Esophagus squamous epithelium (tissue), 5 donors: ENCODE measurements at places on chromosomes 4 and X.
A peak's percentile ranks its signal among the peaks of the same experiment; 100 is the strongest.

- no peaks in the 10 kb centered on the region for H3K36me3 ChIP-seq
- H3K4me3 ChIP-seq, result no peak overlapping the region
These were observed 51.9 kb downstream of the UBQLN2 start for GRCh38 chrX:56615282-56615681.

- H3K4me1 ChIP-seq, result no peaks in the 10 kb centered on the region
- no peaks in the 10 kb centered on the region for H3K36me3 ChIP-seq
- no peaks in the 10 kb centered on the region for H3K27me3 ChIP-seq
- no peak overlapping the region for H3K27ac ChIP-seq
- H3K4me3 ChIP-seq, result no peak overlapping the region
These were observed 180.8 kb downstream of the SPRY1 start for GRCh38 chr4:123577225-123577906.

DNA sequence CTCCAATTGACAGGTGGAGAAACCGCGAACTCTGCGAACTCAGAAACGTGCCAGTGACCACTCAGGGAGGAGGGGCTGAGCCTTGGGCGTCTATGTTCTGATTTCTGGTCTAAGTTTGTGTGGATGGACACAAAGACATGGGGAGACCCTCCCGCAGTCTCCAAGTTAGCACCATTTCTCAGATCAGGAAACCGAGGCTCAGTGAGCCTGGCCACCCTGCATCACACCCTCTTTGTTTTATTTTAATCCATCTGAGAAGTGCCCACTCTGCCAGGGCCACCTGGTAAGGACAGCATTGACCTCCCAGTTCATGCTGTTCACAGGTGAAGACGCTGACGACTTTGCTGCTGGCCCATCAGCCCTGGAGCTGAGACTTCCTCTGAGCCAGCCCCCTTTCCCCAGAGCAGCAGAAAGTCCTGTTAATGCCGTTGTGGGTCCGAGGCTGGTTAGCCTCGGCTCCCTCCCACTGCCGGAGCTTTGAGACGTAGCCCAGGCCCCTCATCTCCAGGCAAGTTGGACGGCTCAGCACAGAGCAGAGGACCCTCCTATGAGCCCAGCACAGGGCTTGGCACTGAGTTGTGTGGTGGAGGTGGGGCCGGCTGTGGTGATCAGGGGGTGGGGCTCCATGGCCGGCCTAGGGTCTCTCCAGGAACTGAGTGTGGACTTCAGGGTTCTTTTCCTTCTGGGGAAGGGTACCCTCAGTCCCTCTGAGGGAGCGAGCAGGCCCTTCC, 43.7 kb downstream of the PSAPL1 start:
- no peaks in the 10 kb centered on the region for H3K4me1 ChIP-seq
- no peak overlapping the region for H3K27ac ChIP-seq
- H3K36me3 ChIP-seq, result no peaks in the 10 kb centered on the region

GRCh38 chr4:93461541-93461940, 367.0 kb upstream of the ATOH1 start:
- H3K4me1 ChIP-seq, result no peaks in the 10 kb centered on the region
- no peak for DNase-seq
- H3K4me3 ChIP-seq, result no peak overlapping the region
- H3K36me3 ChIP-seq, result no peaks in the 10 kb centered on the region
- no peak overlapping the region for H3K27ac ChIP-seq

DNA sequence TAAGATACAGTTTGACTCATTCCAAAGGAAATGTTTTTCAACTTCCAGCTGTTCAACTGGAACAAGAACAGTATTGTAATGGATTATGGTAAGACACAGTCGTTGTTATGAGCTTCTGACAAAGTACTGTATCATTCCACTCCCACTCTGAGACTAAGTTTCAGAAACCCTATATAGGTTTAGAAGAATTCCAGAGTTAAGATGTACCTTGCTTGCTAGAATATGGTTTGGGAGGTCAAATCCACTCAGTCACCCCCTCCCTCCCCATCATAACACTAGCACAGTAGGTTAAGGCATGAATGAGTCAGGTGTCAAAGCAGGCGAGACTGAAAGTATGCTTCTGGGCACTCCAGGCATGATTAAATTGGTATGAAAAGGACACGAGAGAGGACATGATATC, 339.7 kb downstream of the DMD start:
- no peaks in the 10 kb centered on the region for H3K36me3 ChIP-seq
- H3K27me3 ChIP-seq, result no peaks in the 10 kb centered on the region
- H3K4me1 ChIP-seq, result no peaks in the 10 kb centered on the region
- H3K27ac ChIP-seq, result no peak overlapping the region
- no peak for DNase-seq
- H3K4me3 ChIP-seq, result no peak overlapping the region

GRCh38 chrX:131393426-131393825, 104.3 kb upstream of the IGSF1 start:
- H3K27ac ChIP-seq, result no peak overlapping the region
- H3K27me3 ChIP-seq, result no peaks in the 10 kb centered on the region
- H3K4me1 ChIP-seq, result no peaks in the 10 kb centered on the region
- H3K36me3 ChIP-seq, result no peaks in the 10 kb centered on the region
- no peak for DNase-seq

DNA sequence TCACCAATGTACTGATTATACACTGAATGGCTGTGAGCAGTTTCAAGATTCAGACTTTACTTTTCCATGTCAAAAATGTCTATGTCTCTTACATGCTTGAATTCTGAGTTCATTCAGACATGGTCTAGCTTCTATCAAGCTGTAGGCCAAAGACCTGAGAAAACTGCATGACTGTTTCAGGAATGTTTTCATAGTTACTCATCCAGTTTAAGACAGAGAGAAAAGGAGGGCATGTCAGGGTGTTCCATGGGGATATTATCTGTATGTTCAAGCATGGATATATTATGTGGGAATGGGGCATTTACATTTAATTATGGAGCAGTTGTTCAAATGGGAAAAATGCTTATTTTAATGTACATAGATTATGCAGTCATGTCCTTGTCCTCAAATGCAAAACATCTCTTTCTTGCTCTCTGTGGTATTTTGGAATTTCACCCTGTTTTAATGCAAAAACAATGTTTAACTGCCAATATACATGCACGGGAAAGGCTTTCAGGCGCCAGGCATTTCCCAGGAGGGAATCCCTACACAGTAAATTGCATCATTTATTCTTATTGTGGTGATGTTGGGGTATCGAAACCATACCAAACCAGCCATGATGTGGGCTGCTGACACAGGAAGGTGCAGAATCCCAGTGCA, 429.1 kb upstream of the INTU start:
- H3K27ac ChIP-seq, result no peak overlapping the region
- H3K27me3 ChIP-seq, result no peaks in the 10 kb centered on the region
- no peaks in the 10 kb centered on the region for H3K36me3 ChIP-seq
- no peaks in the 10 kb centered on the region for H3K4me1 ChIP-seq
- no peak overlapping the region for H3K4me3 ChIP-seq

DNA sequence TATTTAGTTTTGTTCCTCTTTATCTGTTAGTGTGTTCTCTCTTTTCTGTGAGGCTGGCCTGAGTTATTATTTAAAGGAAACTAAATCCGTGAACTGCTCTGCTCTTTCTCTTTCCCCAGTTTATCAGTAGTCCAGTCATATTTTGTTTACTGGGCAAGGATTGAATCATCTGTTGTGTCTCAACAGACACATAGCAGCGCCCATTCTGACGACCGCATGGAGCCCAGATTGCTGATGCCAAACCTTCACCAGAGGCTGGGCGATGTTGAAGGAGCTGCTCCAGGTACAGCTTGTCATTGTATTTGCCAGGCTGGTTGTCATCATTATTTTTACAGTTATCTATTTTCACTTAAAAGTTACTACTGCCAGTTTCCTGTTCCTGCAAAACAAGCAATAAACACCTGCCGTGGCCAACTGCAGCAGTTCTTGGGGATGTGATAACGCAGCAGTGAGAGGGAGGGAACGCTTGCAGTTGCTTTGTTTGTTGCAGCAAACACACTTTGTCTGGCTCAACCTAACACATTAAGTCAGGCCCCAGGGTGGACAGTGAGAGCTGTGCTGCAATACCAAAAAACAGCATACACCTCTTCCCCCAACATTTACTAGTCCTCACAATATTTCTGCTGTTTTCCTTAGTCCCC, 10.1 kb downstream of the REELD1 start:
- no peak overlapping the region for H3K27ac ChIP-seq
- H3K27me3 ChIP-seq, result no peaks in the 10 kb centered on the region
- no peaks in the 10 kb centered on the region for H3K4me1 ChIP-seq
- no peak for DNase-seq

- H3K4me3 ChIP-seq, result no peak overlapping the region
- no peaks in the 10 kb centered on the region for H3K27me3 ChIP-seq
- DNase-seq, result no peak
- no peaks in the 10 kb centered on the region for H3K36me3 ChIP-seq
These were observed 153.3 kb downstream of the LDB2 start for GRCh38 chr4:16745009-16745635.

GRCh38 chr4:145324161-145324560, 143.8 kb upstream of the OTUD4 start:
- H3K36me3 ChIP-seq, result no peaks in the 10 kb centered on the region
- H3K27ac ChIP-seq, result no peak overlapping the region
- H3K4me3 ChIP-seq, result no peak overlapping the region

- no peak overlapping the region for H3K4me3 ChIP-seq
- H3K27ac ChIP-seq, result no peak overlapping the region
- H3K4me1 ChIP-seq, result peaks cover 11% of the 10 kb centered on the region
- no peak for DNase-seq
These were observed 66.8 kb upstream of the NKX1-1 start for GRCh38 chr4:1472911-1473518.

GRCh38 chrX:14028473-14028872, 1.2 kb downstream of the GEMIN8 start:
- H3K4me1 ChIP-seq, result no peaks in the 10 kb centered on the region
- peak overlapping the region; percentile 91 for H3K27ac ChIP-seq
- no peaks in the 10 kb centered on the region for H3K27me3 ChIP-seq
- H3K4me3 ChIP-seq, result no peak overlapping the region
- no peak for DNase-seq

DNA sequence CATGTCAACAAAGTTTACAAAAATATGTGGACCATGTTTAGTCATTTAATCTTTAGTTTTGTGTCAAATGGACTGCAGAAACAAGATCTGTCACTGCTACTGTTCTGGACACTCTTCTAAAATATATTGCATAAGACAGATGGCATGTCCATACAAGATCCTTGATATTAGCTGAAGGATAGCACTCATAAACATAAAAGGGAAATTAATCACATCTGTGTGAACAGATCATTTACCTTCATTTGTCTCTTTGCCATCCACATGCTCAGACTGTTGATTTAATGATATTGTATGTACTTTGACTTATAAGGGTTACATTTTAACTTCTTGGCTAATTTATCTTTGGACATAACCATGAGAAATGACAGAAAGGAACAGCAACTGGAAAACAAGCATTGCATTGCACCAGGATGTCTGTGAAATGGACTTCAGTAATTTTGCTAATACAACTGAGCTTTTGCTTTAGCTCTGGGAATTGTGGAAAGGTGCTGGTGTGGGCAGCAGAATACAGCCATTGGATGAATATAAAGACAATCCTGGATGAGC, at the start of gene UGT2B7:
Gene UGT2B7 (plus strand): TSS at position 364 of the 546 bp plus-strand sequence. CDS start 47 bp downstream, at position 411.
- H3K27ac ChIP-seq, result no peak within 1 kb of the TSS
- no peaks in the 10 kb centered on the region for H3K27me3 ChIP-seq
- no peaks in the 10 kb centered on the region for H3K4me1 ChIP-seq
- no peaks in the 10 kb centered on the region for H3K36me3 ChIP-seq

DNA sequence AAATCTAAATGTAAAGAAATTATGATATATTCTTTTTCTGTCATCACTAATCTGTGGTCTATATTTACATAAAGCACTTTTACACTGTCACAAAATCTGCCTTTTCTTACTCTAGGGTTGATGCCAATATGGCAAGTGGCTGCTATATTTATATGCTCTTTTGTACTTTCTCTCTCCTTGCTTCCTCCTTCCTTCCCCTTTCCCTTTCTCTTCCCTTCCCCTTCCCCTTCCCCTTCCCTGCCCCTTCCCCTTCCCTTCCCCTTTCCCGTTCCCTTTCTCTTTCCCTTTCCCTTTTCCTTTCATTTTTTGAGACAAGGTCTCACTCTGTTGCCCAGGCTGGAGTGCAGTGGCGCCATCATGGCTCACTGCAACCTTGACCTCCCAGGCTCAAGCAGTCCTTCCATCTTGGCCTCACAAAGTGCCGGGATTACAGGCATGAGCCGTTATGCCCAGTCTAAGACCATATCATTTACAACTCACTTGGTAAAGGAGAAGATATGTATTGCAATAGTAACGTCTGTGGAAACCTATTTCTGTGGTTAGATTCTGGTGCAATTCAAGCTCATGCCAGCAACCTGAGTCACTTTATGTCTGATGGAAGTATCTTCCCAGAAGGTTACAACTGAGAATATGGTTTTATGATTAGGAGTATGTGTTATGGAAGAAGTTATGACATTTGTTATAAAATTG, 13.9 kb upstream of the PLAC8 start:
- no peaks in the 10 kb centered on the region for H3K27me3 ChIP-seq
- DNase-seq, result no peak
- no peaks in the 10 kb centered on the region for H3K36me3 ChIP-seq
- H3K4me3 ChIP-seq, result no peak overlapping the region
- no peaks in the 10 kb centered on the region for H3K4me1 ChIP-seq
- H3K27ac ChIP-seq, result no peak overlapping the region

GRCh38 chrX:45598861-45599260, 398.2 kb upstream of the DIPK2B start:
- no peak for DNase-seq
- no peak overlapping the region for H3K4me3 ChIP-seq
- H3K27ac ChIP-seq, result no peak overlapping the region
- H3K36me3 ChIP-seq, result no peaks in the 10 kb centered on the region
- H3K27me3 ChIP-seq, result no peaks in the 10 kb centered on the region

GRCh38 chr4:57424232-57424897, 314.2 kb upstream of the IGFBP7 start:
- no peaks in the 10 kb centered on the region for H3K4me1 ChIP-seq
- H3K4me3 ChIP-seq, result no peak overlapping the region
- no peak for DNase-seq
- no peaks in the 10 kb centered on the region for H3K27me3 ChIP-seq
- H3K27ac ChIP-seq, result peak overlapping the region; percentile 0

DNA sequence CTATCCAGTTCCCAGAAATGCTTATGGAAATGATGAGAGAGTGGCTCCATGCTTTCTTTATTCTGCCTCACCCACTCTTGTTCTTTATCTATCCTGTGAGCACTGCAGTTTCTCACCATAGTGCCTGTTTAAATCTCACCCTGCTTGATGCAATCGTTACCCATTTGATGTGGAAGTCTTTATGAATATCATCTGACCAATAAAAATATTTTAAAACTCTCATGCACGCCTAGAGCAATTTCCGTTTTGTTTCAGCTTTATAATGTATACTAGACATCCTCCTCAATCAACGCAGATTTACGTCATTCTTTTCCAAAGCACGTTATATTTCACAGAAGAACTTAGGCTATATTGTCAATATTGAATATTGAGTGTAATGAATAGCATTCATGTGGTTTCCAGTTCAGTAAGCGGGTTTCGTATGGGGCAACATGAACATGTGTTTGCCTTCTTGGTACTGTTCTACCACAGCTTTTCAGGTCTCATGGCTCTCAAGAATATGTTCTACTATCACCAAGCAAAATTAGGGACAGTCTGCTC, 32.9 kb downstream of the GPM6A start:
- H3K36me3 ChIP-seq, result no peaks in the 10 kb centered on the region
- no peaks in the 10 kb centered on the region for H3K27me3 ChIP-seq
- no peak overlapping the region for H3K4me3 ChIP-seq
